ENCODE measurements at places on chromosomes 7 and 10. TPM values are rescaled to one million over a fixed set of nuclear protein-coding genes. Genes with fewer than 3 reads are reported as not detected.

Gene GNGT1
- total RNA-seq, result not detected

- peak; percentile 34 for DNase-seq
These were observed 711 bp downstream of the NAMPT start for GRCh38 chr7:106283831-106284713.

- no peak for DNase-seq
These were observed 479.8 kb upstream of the SEMA3A start for GRCh38 chr7:84674236-84674913.

GRCh38 chr10:111872591-111872990, 311.0 kb downstream of the GPAM start:
- no peak for DNase-seq

GRCh38 chr7:44184206-44184872, 4.9 kb downstream of the GCK start:
- DNase-seq, result peak; percentile 79

DNA sequence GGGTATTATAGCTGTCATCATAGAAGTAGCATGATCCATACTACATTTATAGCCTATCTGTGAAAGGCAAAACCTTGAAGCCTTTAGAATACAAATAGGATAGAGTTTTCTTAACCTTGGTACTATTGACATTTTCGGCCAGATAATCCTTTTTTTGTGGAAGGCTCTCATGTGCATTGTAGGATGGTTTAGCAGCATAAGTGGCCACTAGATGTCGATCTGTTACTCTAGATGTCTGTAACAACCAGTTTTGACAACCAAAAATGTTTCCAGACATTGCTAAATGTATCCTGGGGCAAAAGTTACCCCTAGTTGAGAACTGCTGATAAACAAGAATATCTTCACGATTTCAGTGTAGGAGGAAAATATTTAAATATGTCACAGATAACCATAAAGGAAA, 319.4 kb upstream of the GALNT17 start:
- DNase-seq, result no peak

- DNase-seq, result no peak
These were observed 27.7 kb downstream of the PPP2R2D start for GRCh38 chr10:131928248-131929095.

GRCh38 chr7:66403564-66403963, 198.4 kb downstream of the TPST1 start:
- DNase-seq, result no peak

DNA sequence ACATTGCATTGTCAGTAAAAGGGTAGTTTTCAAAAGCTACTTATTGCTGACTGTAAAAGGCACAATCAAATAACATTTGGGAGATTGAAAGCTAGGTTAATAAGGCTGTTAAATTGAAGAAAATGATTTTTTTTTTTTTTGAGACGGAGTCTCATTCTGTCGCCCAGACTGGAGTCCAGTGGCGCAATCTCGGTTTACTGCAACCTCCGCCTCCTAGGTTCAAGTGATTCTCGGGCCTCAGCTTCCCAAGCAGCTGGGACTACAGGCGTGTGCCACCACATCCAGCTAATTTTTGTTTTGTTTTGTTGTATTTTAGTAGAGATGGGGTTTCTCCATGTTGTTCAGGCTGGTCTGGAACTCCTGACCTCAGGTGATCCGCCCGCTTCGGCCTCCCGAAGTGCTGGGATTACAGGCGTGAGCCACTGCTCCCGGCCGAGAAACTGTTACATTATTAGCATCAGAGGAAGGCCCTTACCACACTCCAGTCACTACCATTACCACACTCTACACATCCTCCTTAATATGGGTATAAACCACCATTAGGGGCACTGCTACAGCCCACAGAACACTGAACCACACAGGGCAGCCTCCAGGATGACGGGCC, 1.0 kb downstream of the CYP51A1 start:
- DNase-seq, result no peak

All from MG63 (cell line).